ENCODE measurements at places on chromosomes 1 and 21.

DNA sequence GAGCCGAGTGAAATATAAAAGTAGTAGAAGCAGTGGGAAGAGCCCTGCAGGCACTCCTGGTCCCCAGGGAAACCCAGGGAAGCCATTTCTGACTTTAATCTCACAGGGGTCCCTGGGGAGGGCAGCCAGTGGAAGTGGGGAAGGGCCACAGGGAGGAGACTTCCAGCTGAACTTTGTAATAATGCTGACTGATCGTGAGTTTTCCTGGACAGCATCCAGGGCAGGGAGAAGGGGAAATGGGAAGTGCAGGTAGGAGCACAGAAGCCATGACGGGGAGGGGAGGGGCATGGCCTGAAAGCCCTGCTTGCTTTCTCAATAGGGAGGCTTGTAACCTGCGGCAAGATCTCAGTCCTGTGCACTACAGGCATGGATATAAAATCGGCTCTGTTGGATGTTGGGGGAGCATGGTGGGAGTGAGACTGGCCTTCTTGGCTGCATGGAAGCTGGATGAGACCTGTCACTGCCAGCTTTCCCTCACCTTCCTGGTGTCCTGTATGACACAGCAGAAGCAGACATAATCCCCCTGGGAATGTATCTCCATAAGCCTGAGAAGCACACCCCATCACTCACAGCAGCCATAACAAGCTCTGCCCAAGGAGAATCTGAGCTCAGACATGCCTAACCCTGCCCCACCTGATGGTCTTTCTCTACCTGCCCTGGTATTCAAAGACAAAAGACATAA lies 15.1 kb upstream of the MX1 start:
- DNase-seq, result no peak

DNA sequence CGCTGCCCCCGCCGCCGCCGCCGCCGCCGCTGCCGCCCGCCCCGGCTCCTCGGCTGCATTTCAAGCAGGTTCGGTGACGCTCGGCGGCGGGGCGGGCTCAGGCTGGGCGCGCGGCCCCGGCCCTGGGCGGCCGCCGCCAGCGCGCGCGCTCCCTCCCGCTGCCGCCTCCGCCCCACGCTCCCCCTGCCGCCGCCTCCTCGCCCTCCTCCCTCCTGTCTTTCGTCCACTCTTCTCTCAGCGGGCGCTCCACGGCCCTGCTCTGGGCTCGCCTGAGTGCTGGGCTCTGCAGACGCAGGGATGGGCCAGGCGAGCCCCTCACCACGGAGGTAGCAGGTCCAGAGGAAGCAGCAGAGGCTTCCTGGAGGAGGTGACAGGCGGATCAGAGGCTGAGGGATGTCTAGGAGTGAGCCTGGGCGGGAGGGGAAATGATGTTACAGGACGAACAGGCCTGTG lies at the start of gene LRP8:
LRP8 (minus strand) TSS at position 62 of the 453 bp plus-strand sequence. CDS start 158 bp downstream, outside the sequence.
- DNase-seq, result peak; percentile 80

DNA sequence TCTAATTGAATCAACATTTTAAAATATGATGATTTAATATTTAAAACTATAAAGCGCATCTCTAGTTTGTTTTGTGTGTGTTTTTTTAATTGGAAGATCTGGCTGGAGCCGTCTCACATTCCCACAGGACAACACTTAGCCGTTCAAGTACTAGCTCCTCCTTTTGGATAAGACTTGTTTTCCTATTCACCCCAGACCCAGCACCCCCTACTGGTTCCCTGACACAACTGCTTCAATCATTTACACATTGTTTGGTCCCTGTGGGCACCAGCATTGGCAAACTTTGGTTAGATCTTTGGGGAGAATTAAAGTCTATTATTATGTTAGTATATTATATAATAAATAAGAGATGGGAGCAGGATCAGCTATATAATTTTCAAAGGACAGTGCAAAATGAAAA lies 34.5 kb downstream of the TYW3 start:
- no peak for DNase-seq

- DNase-seq, result no peak
These were observed 70.3 kb downstream of the PTPRU start for GRCh38 chr1:29306471-29307140.

DNA sequence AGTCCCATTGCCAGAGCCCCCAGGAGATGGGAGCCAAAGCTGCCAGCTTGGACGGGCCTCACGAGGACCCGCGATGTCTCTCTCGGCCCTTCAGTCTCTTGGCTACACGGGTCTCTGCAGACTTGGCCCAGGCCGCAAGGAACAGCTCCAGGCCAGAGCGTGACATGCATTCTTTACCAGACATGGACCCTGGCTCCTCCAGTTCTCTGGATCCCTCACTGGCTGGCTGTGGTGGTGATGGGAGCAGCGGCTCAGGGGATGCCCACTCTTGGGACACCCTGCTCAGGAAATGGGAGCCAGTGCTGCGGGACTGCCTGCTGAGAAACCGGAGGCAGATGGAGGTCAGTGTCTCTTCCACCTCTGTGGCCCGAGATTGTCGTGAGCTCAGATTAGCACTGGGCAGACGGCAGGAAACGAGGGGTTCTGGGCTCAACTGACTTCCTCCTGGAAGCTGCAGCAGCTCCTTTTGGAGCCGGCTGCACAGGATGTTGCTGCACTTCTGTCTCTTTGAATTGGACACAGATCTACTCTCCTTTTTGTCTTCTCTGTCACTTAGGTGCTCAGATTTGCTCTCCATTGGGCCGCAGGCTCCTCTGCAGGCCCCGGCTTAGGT lies 68.0 kb downstream of the DISC1 start:
- DNase-seq, result no peak

DNA sequence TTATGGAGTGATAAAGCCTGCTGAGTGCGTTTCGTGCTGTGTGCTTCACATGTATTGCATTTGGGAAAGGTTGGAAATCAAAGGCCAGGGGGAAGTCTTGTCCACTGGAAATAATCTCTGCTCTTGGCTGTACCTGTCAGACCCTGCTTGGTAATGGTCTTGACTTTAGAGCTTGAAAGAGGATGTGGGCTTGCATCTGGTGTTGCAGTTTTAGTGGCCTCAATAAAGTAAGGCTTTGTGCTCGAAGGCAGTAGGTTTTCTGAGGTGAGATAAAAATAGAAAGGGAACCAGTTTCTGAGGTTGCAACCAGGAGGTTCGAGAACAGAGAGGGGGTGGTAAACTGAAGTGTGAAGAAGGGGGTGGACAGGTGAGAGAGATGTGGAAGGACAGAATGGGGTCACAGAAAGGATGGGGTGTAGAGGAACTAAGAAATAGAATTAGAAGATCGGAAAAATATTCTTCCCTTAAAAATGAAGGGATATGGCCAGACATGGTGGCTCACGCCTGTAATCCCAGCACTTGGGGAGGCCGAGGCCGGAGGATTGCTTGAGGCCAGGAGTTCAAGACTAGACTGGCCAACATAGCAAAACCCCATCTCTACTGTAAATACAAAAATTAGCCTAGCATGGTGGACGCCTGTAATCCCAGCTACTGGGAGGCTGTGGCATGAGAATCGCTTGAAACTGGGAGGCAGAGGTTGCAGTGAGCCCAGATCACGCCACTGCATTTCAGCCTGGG lies 1.5 kb downstream of the S100PBP start:
- peak; percentile 54 for DNase-seq

DNA sequence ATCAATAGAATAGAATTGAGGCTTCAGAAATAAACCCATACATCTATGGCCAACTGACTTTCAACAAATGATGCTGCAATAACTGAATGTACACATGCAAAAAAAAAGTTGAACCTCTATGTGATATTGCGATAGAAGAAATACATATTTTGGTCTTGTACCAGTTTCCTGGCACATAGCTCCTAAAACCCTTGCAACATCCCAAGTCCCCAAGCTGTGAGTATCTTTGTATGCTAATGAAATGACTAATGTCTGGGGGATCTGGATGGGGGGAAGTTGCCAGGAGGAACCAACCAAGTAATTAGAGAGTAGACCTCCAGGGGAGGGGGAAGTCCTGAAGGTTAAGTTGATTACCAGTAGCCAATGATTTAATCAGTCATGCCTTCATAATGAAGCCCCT lies 24.4 kb downstream of the BLZF1 start:
- DNase-seq, result no peak

GRCh38 chr21:25133939-25134338 lies 473.3 kb downstream of the MRPL39 start:
- DNase-seq, result no peak

DNA sequence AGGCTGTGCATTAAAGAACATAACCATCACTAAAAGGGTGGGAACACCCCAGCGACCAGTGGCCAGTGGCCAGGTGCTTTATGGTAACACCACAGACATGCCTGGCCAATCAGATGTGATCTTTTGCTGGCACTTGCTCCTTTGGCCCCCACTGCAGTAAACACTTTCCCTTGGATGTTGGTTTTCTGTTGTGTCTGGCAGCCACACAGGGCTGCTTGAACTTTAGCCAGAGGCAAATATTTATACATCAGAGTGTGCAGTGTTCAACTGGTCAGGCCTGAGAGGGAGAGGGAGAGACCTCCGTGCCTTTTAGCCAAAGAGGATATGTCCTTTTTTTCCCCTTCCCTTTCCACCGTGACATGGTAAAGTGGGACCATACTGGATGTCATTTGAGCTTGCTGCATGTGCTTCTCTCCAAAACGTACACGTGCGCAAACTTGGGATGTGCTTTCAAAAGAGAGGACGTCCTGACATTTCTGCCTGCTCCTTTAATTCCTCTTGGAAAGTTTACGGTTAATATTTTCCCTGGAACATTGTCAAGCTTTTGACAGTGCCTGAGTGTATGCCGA lies 101.2 kb downstream of the NFIA start:
- no peak for DNase-seq

DNA sequence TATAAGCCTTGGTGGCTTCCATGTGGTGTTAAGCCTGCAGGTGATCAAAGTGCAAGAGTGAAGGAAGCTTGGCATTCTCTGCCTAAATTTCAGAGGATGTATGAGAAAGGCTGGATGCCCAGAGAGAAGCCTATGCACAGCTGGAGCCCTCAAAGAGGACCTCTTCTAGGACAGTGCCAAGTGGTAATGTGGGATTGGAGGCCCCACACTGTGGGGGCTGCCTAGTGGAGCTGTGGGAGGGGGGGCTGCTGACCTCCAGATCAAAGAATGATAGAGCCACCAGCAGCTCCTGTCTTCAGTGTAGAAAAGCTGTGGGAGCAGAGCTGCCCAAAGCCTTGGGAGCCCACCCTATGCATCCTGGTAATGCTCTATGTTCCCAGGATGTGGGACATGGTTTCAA lies 1512.7 kb upstream of the TPTE start:
- no peak for DNase-seq

GRCh38 chr1:32702599-32703478 lies at the start of gene SYNC:
TSS of gene SYNC (minus strand) at chr1:32702770. CDS start at chr1:32702660, 110 bp downstream.
- no peak for DNase-seq

GRCh38 chr1:113940365-113941244 lies 11.5 kb downstream of the HIPK1 start:
- peak; percentile 38 for DNase-seq

- DNase-seq, result no peak
These were observed 7.2 kb downstream of the KISS1 start for GRCh38 chr1:204188959-204189639.

DNA sequence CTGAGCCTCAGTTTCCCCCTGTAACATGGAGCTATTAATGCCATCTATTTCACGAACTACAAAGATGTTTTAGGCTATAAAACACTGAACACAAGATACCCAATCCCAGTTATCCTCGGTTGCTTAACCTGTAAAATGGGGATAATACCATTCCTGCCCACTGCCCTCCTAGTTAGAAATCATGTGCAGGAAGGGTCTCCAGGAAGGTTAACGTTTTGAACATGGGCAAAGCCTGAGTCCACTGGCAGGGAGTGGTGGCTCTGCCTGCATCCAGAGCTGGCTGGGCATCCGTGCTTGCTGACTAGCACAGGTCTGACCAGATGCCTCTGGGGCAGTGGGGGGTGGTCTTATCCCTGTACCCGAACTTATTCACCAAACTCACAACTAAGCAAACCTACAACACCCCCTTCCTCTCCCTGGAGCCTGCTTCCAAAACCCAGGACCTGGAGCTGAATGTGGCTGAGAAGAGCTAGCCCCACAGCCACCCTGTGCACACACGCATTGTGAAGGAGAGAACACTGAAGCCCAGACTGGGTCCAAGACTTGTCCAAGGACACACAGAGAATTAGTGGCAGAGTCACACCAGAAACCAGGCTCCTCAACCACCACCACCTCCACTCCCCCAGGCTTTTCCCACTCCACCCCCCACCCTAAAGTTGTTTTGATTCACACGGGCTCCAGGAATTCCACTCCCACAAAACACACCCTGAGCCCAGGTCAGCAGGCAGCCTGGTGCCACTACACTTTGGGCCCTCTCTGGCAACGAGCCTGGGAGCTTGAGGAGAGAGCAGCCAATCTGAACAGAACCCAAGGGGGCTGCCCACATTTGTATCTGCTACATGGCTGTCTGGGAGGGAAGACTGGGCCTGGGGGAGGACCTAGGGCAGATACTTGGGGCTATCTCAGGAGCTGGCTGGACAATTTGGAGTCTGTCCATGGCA lies 1.6 kb downstream of the E2F2 start:
- DNase-seq, result peak; percentile 53

GRCh38 chr1:84853741-84854721 lies 39.0 kb downstream of the LPAR3 start:
- DNase-seq, result no peak

DNA sequence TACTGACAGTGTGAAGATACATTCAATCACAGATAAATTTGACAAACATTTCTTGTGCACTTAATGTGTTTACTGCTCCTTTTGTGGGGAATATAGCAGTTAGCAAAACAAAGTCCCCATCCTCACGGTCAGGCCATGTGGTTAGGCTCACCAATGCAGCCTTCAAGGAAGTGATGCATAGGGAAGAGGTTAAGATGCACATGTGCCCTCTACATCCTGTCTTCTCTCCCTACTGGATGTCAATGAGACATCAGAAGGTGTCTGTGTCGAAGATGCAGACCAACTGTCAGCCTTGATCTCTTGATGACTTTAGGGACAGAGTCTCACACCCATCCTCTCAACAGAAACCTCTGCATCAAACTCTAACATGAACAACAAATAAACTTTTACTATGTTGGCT lies 78.7 kb downstream of the FH start:
- DNase-seq, result no peak

DNA sequence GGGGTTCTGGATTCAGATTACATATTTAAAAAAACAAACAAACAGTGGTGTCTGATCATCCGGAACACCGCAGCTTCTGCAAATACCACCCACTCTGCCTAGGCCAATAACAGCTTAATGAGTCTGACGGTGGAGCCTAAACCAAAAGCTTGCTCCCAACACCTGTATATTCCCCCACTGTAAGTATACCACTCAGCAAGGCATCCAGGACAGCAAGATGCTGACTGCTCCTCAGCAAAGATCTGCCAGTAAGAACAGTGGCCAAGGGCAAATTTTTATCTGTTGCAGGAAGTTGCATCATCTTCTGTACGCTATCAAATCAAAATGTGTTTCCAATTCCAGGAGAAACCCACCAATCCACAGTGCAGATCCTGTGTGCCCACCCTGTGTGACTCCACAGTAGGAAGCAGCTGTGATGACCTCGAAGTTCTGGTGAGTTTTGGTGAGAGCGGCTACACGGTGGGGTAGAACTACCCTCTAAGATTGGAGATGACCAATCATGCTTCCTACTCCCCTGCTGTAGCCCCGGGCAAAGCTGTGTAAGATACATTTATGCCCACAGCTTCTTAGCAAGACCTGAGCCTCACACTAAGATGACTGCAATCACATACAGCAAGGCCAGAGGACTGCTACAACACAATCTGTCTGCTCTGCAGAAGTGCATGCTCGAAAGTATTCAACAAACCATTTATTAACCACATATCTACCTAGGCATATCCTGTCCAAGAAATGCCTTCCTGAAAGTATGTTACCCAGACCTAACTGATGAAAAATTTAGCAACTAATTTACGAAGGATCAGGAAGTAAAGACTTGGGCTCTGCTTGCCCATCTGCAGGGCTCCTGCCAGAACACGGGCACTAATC lies 30.5 kb downstream of the SIPA1L2 start:
- DNase-seq, result peak; percentile 78

- no peak for DNase-seq
These were observed 31.5 kb downstream of the SESN2 start for GRCh38 chr1:28290851-28291250.

All from DND-41 (cell line).